ENCODE measurements at places on chromosomes 13 and 19. TPM values are rescaled to one million over a fixed set of nuclear protein-coding genes. Genes with fewer than 3 reads are reported as not detected.

VSTM1 gene
- not detected for total RNA-seq

CEBPA gene
- total RNA-seq, result under 0.01 TPM

CDC42EP5 gene
- total RNA-seq, result 5.2 TPM

ZNF473 gene
- total RNA-seq, result 6.2 TPM

CNN1 gene
- total RNA-seq, result 56.1 TPM

STOML3 gene
- total RNA-seq, result not detected

THSD8 gene
- total RNA-seq, result not detected

FAM124A gene
- total RNA-seq, result 0.96 TPM

MCEMP1 gene
- not detected for total RNA-seq

PSG2 gene
- total RNA-seq, result 0.56 TPM

TGDS gene
- total RNA-seq, result 16.1 TPM

OBI1 gene
- 13.5 TPM for total RNA-seq

DKKL1 gene
- not detected for total RNA-seq

ZNF726 gene
- 6.5 TPM for total RNA-seq

ZNF625 gene
- total RNA-seq, result 18.6 TPM

TMEM221 gene
- total RNA-seq, result not detected
